Naive B cell (primary cell): ENCODE measurements at places on chromosomes 4 and X. TPM values are rescaled to one million over a fixed set of nuclear protein-coding genes. Genes with fewer than 3 reads are reported as not detected.

DNA sequence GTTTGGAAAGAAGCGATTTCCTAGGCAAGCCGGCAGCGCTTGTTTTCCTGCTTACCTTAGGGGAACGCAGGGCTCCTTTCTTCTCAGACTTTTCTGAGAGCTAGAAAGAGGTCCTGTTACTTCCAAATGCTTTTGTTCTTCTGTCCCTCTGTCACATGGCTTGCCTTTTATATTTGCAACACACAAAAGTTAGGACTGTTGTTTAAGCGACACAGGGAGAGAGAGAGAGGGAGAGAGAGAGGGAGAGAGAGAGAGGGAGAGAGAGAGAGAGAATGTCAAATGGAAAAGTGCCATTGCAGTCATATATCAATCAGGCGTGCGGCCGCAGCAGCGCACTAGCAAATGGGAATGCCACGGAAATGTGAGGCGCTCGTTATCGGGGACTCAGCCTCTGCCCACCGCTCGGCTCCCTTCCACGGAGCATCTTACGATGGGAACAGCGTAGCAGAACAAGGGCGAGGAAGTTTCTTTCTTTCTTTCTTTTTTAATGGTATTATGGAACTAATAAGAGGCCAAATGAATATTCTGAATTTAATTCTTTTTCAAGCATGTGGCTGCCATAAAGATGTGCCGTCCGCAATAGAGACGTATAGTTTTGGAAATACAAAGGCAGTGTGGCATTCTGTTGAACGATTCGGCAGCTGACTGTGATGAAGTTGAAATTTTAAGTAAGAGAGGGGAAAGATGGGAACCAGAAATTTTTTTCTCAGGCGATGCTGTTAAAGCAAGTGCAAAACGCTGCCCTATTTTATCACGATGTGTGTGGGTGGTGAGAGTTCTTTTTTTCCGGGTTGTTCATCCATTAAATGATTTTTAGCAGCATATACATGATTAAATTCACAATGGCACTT lies at the start of gene NDP:
Gene NDP, minus strand, starts transcription at position 142 of the 851 bp plus-strand sequence. CDS start 14,745 bp downstream, outside the sequence.
- peaks cover 4% of the 10 kb centered on the region for H3K36me3 ChIP-seq
- DNase-seq, result no peak
- H3K27me3 ChIP-seq, result peaks cover 32% of the 10 kb centered on the region
- H3K27ac ChIP-seq, result no peak within 1 kb of the TSS
- H3K4me3 ChIP-seq, result peak within 1 kb of the TSS; percentile 3

DNA sequence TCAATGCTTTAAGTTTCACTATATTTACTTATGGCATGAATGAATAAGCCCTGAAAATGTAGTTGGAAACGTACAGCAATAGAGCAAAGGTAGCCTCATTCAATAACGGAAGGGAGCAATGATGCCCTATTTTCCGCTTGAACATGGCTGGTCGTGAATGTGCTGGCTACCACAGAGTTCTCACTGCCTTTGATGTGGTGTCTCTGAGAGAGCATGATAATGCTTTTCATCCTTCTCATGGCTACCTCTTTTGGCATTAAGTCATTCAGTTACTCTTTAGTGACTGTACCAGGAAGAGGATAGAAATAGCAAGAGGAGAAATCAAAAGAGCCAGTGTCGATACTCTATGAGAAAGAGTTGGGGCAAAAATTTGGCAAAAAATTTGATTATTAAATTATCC lies 308.0 kb downstream of the PPP3CA start:
- H3K4me3 ChIP-seq, result no peak overlapping the region
- H3K36me3 ChIP-seq, result peaks cover 17% of the 10 kb centered on the region
- H3K4me1 ChIP-seq, result no peaks in the 10 kb centered on the region
- no peak for DNase-seq

DNA sequence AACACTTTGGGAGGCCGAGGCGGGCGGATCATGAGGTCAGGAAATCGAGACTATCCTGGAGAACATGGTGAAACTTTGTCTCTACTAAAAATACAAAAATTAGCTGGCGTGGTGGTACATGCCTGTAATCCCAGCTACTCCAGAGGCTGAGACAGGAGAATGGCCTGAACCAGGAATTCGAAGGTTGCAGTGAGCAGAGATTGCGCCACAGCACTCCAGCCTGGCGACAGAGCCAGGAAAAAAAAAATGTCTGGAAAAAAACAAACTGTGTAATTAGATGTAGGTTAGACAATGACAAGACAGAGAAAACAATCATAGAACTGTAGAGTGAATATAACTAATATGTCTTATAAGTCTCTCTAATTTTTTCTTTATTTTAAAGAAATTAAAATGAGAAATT lies 1002.5 kb upstream of the LCORL start:
- no peaks in the 10 kb centered on the region for H3K4me1 ChIP-seq
- no peak for DNase-seq
- H3K36me3 ChIP-seq, result no peaks in the 10 kb centered on the region
- no peak overlapping the region for H3K27ac ChIP-seq
- H3K4me3 ChIP-seq, result no peak overlapping the region

DNA sequence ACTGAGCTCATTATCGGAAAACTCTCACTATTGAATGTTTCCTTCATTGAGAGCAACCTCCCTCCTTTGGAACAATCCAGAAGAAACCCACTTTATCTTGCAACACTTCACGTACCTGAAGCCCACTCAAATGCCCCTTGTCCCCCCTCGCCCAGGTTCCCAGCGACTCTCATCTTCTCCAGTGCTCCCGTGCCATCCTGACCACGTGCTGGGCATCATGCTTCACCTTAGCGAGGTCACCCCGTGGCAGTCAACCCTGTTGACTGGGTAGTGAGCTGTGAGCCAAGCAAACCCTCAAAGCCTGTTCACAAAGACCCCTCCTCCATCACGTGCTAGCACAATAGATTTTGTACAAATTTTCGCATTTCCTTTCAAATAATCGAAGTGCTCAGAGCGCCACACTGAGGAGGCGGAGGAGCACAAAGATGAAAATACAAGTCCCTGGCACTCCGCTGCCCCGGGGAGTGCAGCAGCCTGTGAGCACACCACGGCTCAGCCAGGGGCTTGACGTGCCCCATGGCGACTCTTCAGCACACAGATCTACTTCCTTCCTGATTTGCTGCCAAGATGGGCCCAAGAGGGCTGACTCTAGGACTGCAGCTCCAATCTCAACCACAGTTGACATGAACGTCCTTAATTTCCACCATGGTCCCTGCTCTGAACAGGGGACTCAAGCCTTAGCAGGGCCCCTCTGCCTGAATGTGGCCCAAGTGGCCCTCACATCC lies 15.6 kb downstream of the PDZD4 start:
- peaks cover 18% of the 10 kb centered on the region for H3K4me1 ChIP-seq
- H3K4me3 ChIP-seq, result peak overlapping the region; percentile 38
- no peaks in the 10 kb centered on the region for H3K36me3 ChIP-seq
- H3K27ac ChIP-seq, result no peak overlapping the region
- no peak for DNase-seq
- peaks cover 22% of the 10 kb centered on the region for H3K27me3 ChIP-seq

Gene RNF128
- polyA plus RNA-seq, result not detected

- no peak overlapping the region for H3K4me3 ChIP-seq
- H3K27ac ChIP-seq, result no peak overlapping the region
- H3K27me3 ChIP-seq, result no peaks in the 10 kb centered on the region
- no peaks in the 10 kb centered on the region for H3K36me3 ChIP-seq
These were observed 225.8 kb upstream of the ETNPPL start for GRCh38 chr4:108988464-108989195.

Gene CCDC120
- polyA plus RNA-seq, result 0.93 TPM

DNA sequence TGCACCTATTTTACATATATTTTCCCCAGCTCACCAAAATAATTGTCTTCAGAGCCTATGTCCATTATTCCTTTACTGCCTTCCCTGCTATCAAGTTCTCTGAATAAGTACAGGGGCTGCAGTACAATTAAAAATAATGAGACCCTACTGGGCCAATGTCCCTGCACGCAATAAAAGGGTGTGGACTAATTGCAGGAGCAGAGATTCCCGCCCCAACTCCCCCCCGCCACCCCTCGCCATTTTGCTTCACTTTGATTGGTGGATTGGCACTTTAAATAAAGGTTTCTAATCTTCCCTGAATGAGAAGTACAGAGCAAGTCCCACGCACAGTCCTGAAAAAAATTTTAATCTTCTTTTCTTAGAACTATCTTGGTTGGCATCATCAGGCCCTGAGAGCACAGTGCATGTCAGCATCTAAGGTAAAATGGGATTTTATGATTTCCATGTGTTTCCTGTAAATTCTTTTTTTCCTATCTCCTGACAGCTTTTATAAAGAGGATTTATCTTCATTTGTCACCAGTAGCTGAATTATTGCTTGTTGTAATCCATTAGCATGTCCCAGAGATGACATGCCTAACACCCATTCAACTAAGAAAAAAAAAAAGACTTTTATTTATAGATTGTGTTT lies at the start of gene AMBN:
Gene AMBN, plus strand, starts transcription at position 302 of the 628 bp plus-strand sequence. Its CDS starts 103 bp downstream, at position 405.
- no peak within 1 kb of the TSS for H3K4me3 ChIP-seq
- no peaks in the 10 kb centered on the region for H3K36me3 ChIP-seq
- H3K27me3 ChIP-seq, result no peaks in the 10 kb centered on the region
- peaks cover 6% of the 10 kb centered on the region for H3K4me1 ChIP-seq

DNA sequence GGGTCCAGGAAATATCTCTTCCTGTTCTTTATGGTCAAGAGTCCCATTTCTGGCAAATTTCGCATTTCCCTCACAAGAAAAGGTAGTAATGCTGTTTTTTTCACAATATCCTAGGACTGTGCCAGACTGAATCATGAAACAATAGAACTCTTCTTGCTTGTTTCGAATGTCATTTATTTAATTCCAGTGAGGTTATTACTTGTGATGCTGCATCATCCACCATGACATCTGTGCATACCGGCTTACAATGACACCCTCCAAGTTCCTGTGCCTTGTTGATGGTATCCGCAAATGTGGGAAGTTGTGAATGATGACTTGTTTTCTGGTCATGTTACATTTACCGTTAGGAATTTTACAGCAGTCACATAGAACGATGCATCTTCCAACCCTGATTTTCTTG lies 42.9 kb upstream of the SPRY1 start:
- no peak overlapping the region for H3K4me3 ChIP-seq
- no peaks in the 10 kb centered on the region for H3K36me3 ChIP-seq
- no peaks in the 10 kb centered on the region for H3K27me3 ChIP-seq

Gene CCDC149
- polyA plus RNA-seq, result not detected

- no peaks in the 10 kb centered on the region for H3K4me1 ChIP-seq
- H3K27ac ChIP-seq, result no peak overlapping the region
- H3K36me3 ChIP-seq, result no peaks in the 10 kb centered on the region
- no peak for DNase-seq
These were observed 246.9 kb upstream of the PCDH7 start for GRCh38 chr4:30473225-30473624.

- H3K27me3 ChIP-seq, result no peaks in the 10 kb centered on the region
- no peak for DNase-seq
- H3K36me3 ChIP-seq, result no peaks in the 10 kb centered on the region
- H3K4me3 ChIP-seq, result no peak overlapping the region
- no peaks in the 10 kb centered on the region for H3K4me1 ChIP-seq
- no peak overlapping the region for H3K27ac ChIP-seq
These were observed 1209.7 kb upstream of the PABPC4L start for GRCh38 chr4:135411251-135411650.

DNA sequence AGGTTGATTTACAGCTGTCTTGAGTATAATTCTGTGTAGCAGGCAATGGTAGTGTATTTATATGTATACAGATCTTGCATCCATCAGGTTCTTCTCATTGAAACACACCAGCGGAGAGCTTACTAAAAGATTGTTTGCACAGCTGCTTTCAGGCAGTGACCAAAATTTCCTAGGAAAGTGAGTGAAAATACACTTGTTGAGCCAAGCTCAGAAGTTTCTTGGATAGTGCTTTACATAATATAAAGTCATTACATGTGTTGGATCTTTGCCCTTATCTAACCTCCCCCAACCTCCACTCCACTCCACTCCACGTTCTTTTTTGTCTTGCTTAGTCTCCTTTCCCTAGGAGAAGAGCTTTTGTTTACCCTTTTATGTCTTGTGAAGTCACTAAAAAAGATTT lies 34.1 kb downstream of the CNKSR2 start:
- no peak for DNase-seq
- H3K4me1 ChIP-seq, result peaks cover 12% of the 10 kb centered on the region
- H3K4me3 ChIP-seq, result no peak overlapping the region

DNA sequence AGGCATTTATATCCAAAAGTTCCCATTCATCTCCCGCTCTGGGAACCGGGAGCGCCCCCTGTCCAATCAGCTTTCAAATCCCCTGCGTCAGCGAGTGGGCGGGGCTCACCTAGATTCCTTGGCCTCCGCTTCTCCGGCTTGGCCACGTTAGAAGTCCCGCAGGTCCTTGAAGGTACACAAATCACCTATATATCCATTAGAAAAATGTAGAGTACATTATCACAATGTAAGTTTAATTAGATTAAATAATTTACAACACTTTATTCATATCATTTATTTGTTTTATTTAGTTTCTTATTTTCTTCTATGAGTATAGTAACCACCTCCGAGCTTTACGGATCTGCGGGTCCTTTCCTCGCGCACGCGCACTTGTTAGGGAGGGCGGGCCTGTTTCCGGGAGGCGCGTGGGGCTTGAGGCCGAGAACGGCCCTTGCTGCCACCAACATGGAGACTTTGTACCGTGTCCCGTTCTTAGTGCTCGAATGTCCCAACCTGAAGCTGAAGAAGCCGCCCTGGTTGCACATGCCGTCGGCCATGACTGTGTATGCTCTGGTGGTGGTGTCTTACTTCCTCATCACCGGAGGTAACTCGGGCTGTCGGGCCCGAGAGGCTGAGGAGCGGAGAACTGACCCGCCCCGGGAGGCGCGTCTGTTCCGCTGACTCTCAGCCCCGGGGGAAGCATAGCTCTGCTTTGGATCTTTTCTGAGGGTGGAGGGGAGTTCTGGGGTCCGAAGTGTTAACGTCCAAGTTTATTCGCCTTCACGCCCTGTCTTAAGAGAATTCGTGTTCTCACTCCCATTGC lies at the start of gene OSTC:
Gene OSTC, plus strand, starts transcription at position 388 of the 802 bp plus-strand sequence. Its CDS starts 57 bp downstream, at position 445.
- H3K4me1 ChIP-seq, result peaks cover 38% of the 10 kb centered on the region
- H3K4me3 ChIP-seq, result peak within 1 kb of the TSS; percentile 96
- peak; percentile 93 for DNase-seq
- no peaks in the 10 kb centered on the region for H3K27me3 ChIP-seq
- H3K27ac ChIP-seq, result peak within 1 kb of the TSS; percentile 99

- no peaks in the 10 kb centered on the region for H3K36me3 ChIP-seq
- no peaks in the 10 kb centered on the region for H3K4me1 ChIP-seq
- H3K27me3 ChIP-seq, result peaks cover 9% of the 10 kb centered on the region
These were observed 68.2 kb upstream of the FAM241A start for GRCh38 chr4:112076919-112077608.

DNA sequence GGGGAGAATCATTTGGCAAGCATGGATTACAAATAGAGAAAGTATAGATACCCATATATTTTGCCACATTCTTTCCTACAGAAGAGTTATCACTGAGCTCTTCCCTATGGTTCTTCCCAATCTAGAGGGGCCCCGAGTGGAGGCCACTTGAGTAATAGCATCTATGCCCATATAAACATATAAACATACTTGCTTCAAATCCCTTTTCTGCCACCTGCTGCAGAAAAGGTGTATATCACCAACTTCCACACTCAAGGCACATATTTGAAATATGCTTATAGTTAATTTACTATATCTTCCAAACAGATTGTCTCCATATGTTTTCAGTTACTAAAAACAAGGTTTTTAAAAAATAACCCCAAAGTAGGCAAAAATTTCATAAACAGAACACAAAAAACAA lies 642.8 kb upstream of the DIPK2B start:
- H3K36me3 ChIP-seq, result no peaks in the 10 kb centered on the region
- H3K27ac ChIP-seq, result no peak overlapping the region
- H3K27me3 ChIP-seq, result no peaks in the 10 kb centered on the region

- peaks cover 8% of the 10 kb centered on the region for H3K36me3 ChIP-seq
- DNase-seq, result no peak
- no peak overlapping the region for H3K4me3 ChIP-seq
- H3K27me3 ChIP-seq, result no peaks in the 10 kb centered on the region
- H3K27ac ChIP-seq, result no peak overlapping the region
- no peaks in the 10 kb centered on the region for H3K4me1 ChIP-seq
These were observed 83.6 kb upstream of the STX18 start for GRCh38 chr4:4625488-4625887.

Gene UNC5C
- not detected for polyA plus RNA-seq

- H3K27ac ChIP-seq, result no peak overlapping the region
- DNase-seq, result no peak
- no peaks in the 10 kb centered on the region for H3K4me1 ChIP-seq
- no peaks in the 10 kb centered on the region for H3K36me3 ChIP-seq
- H3K4me3 ChIP-seq, result no peak overlapping the region
These were observed 40.8 kb upstream of the FOXR2 start for GRCh38 chrX:55582447-55582846.
